ENCODE measurements at places on chromosomes 11 and 22.

DNA sequence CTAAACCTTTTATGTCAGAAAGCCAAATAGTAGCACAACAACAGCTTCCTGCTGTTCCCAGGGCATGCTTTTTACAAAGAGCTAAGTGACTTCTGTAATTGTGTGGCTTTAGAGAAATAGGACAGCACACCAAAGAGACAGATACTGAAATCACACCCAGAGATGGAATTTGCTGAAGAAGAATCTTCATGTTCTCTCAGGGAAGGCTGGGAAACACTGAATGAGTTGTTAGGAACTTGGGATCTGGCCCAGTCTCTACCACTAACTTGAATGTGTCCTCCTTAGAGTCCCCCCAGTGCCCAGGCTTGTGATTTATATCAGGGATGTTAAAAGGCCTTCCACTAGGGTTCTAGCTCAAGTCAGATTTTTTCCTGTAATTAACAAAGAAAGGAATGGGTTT, 175.2 kb downstream of the DBX1 start:
- DNase-seq: no peak

GRCh38 chr22:38046070-38046748, 11.0 kb upstream of the PICK1 start:
- DNase-seq: no peak

- DNase-seq: no peak
Observed at GRCh38 chr11:124832571-124832970, 32.4 kb upstream of the MSANTD2 start.

DNA sequence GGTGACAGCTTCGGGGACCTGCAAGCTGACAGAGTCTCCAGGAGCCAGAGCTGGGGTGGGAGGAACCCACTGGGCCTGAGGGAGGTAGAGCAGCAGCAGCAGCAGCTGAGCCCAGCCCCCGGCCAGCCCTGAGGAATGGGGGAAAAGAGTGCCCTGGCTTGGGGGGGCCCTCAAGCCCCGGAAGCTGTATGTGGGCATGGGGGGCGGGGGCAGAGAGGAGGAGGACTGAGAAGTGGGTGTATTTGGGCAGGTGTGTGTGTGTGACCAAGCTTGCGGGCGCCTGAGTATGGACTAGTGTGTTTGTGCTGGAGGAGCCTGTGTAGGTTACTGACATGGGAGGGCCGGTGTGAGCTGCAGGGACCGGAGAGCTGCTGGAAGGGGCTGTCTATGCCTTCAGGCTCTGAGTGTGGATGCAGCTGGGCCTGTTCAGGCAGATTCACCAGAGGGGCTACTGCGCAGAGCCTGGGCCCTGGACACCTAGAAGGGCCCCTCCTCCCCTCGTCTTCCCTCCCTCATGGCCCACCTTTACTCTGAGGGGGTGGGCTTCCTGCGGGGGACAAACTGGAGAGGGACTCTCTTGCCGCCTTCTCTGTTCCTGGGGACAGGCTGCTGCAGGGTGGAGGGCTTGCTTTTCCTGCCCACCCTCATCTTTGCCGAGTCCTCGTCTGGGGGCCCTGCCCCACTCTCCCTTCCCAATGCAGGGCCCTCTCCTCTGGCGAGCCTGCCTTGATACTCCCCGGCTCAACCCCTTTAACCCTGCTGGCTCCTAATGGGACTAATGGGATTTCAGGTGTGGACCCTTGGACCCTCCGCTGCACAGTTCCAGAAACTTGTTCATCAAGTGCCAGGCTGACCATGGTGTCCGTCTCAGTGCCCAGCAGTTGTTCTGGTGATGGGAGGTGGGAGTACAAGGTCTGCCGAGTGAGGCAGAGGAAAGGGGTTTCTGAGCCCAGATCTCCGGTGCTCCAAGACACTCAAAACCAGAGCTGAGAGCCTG, 28.2 kb downstream of the ST3GAL4 start:
- DNase-seq: no peak

DNA sequence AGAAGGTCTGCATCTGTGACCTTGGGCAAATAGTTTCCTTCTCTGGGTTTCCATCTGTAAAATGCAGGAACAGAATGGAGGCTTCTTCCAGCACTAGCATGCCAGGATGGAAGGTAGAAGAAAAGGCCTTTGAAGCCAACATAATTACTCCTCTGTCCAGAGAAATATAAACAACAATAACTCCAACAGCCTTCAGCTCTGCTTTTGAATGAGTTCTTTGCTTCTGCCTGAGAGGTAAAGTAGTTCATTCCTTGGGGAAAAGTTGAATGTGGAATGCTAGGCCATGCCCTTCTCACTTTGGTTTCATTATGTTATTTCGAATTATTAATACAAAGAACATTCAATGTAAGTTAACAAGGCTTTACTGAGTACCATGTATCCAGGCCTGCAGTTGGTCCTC, 61.2 kb upstream of the BLID start:
- no peak for DNase-seq

DNA sequence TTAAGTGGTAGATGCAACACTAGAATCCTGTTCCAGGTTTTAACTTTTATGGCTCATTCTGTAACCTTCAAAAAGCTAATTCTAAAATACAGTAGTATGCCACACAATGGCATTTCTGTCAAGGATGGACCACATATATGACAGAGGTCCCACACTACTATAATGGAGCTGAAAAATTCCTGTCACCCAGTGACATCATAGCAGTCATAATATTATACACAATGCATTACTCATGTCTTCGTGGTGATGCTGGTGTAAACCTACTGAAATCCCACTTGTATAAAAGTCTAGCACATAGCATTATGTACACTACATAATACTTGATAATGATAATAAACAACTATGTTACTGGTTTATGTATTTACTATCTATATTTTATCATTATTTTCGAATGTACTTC, 12.1 kb downstream of the TYR start:
- DNase-seq: no peak

DNA sequence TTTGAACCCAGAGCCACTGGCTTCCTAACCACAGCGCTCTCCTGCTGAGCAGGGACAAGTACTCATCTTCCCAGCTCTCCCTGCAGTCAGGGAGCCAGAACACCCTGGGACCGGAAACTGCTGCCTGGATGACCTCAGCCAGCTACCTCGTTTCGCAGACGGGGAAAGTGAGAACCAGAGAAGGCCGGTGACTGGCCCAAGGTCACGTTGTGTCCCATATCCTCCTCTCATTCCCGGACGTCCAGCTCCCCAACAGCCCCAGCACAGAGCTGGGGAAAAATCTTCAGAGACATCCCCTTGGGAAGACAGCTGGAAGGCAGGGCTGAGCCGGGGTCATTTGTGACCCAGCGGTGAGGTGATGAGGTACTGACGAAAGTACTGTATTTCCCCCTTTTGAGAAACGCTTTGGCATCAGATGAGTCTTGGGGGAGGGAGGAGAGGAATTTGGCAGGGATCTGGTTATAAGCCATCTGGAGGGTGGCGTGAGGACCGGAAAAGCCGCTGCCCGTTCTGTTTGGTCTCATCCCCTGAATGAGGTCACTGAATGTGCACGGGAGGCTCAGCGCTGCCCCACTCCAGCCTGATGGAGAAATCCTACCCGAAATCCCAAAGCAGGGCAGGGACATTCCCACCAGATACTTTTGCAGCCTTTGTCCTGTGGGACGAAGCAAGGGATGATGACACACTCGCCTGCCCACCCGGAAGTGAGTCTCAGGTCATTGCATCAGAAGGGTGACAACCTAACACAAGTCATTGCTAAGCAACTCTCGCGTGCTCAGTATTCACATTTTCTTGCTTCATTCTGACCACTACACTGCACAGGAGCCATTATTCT, 41.1 kb downstream of the LIF start:
- peak; percentile 38 for DNase-seq

- no peak for DNase-seq
Observed at GRCh38 chr11:122102426-122102825, 13.6 kb downstream of the BLID start.

- no peak for DNase-seq
Observed at GRCh38 chr22:26646158-26646557, 11.2 kb upstream of the MIAT start.

DNA sequence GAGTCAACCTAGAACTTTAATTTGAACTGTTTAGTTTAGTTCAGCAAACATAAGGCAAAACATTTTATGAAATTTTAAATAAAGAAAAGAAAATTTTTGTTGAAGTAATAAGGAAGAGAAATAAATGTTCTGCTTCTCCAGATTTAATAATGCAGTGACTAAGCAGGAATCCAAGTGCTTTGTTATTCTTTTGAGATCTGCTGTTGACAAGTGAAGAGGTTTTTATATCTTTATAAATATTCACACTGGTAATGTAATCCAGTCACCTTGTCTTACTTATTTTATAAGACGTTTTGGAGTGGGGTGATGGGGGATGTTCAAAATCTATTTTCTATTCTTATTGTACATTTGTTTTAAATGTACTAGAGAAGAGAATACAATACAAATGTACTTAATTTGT, 725.9 kb upstream of the CCDC179 start:
- no peak for DNase-seq

DNA sequence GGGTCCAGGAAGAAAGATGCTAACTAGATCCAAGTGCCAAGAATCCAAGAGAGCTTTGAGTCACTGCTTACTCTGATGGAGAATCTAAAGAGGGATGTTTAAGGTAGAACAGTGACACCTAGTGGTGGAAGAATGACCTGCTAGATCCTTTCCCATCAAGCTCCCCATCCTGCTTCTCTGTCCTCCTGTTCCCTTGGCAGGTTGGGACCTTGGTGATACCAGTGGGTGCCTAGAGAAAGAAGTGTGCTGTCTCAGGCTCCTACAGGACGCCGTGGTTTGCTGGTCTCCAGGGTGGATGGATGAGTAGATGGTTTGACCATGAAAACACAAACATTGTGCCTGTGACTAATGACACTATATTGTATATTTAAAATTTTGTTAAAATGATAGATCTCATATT, 383.7 kb downstream of the TMEM135 start:
- DNase-seq: peak; percentile 37

GRCh38 chr11:43278193-43278956, 33.4 kb upstream of the API5 start:
- DNase-seq: no peak

GRCh38 chr11:6077723-6078122, 29.8 kb upstream of the OR56B4 start:
- no peak for DNase-seq

DNA sequence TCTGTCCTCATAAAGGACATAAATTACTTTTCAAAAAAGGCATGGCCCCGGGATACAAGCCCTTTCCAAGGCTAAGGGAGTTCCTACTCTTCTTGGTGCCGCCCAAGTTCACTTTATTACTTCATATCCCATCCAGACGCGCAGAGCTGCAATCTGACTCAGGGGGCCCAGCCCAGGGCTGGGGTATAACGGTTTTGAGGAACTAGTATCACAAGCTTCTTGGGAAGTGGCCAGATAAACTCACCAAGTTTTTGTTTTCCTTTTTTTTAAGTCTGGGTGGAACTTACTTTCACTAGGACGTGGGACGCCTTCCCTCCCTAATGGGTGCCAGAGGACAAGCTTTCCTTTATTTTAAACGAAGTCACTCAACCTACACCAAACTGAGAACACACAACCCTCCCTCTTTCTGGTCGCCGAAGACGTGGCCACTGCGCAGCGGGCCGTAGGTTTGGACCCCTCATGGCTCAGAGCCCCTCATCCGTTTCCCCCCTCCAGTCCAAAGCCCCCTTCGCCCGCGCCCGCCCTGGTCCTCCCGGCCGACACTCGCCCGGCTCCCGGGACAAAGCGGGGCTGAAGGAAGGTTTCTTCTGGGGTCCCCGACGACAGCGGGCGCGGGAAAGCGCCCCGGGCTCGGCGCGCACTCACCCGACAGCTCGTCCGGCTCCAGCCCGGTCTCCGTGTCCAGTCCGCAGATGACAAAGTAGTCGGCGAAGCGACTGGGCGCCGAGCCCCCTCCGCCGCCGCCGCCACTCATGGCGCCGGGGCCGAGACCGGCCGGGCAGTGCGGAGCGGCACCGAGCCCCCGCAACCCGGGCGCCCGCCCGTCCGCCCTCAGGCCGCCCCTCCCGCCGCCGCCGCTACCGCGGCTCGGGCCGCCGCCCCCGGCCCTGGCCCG, 587 bp downstream of the DENND5A start:
- DNase-seq: peak; percentile 78

GRCh38 chr11:86736291-86737143, 63.8 kb upstream of the PRSS23 start:
- no peak for DNase-seq

All from CD4-positive, alpha-beta T cell treated with Interleukin-1 beta for 1 hour (primary cell).